ENCODE measurements at places on chromosomes 1 and 21.

DNA sequence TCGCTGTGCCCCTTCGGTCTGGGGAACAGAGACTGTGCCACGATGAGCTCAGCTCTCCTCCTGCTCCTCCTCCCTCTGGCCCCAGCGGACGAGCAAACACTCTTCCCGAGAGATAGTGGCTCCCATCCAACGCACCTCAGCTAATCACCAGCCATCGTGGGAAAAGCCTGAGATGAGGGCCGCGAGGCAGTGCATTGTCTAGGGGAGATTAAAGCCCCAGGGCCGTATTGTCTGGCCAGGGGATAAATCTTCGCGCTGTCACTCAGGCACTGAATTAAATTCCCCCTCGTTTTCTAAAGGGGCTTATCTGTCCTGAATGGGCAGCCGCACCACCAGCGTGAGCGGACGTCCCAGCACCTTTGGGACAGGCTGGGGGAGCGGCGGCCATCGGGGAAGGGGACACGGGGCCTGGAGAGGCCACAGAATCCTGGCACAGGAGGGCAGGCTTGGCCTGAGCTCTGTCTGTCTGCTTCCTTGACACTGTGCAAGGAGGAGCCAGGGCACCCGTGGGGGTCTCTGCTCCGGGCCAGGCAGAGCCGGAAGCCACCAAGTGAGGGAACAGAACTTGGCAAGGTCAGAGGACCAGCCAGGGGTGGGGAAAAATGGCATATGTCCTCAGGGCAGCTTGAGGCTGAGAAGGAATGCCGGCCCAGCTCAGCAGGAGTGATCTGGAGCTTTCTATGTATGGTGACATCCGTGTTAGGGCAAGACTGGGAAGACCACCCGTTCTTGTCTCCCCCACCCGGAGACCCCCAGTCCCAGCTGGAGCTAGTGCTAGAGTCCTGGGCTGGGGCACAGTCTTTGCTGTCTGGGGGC lies 32.3 kb downstream of the PRDM16 start:
- no peak for DNase-seq

- no peak for DNase-seq
These were observed 1.7 kb upstream of the MAN1A2 start for GRCh38 chr1:117365350-117366176.

GRCh38 chr1:5271264-5271663 lies 616.9 kb downstream of the AJAP1 start:
- DNase-seq: no peak

- DNase-seq: no peak
These were observed 214.1 kb downstream of the USH2A start for GRCh38 chr1:216209125-216209524.

- no peak for DNase-seq
These were observed 243.1 kb downstream of the FOXD2 start for GRCh38 chr1:47680815-47681475.

GRCh38 chr21:44571296-44571695 lies 2.2 kb upstream of the KRTAP10-4 start:
- DNase-seq: no peak

DNA sequence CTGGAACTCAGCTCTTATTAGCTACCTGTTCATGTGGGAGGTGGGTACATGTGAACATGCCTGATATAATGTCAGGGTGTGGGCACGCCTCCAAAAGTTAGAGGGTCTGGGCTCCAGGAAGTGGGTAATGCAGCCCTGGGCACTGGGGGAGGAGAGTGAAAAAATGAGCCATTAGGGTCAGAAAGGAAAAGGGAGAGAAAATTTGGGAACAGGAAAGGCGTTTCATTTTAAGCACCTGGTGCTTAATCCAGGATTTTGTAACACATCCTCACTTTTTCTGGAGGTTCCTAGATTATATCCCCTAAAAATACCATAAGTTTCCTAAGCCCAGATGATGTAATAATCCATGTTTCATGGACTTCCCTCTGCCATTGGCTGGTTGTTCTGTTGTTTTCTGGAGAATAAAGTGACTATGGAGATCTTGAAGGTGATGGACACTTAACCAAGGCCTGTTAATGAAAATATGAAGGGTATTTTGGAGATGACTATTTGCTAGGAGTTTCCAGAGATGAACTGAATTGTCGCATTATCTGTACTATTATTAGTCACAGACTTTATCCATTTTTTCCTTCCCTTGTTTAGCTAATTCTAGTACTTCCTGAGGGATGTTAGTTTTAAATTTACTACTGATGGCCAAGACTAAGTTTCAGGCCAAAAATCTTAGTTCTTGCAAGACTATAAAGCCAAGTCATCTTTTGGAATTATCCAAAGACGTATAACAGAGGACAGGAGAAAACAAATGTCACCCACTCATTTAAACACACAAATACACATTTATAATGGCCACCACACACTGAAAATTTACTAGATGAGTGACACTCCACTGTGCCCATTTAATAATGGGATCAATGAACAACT lies 24.4 kb upstream of the TARBP1 start:
- no peak for DNase-seq

DNA sequence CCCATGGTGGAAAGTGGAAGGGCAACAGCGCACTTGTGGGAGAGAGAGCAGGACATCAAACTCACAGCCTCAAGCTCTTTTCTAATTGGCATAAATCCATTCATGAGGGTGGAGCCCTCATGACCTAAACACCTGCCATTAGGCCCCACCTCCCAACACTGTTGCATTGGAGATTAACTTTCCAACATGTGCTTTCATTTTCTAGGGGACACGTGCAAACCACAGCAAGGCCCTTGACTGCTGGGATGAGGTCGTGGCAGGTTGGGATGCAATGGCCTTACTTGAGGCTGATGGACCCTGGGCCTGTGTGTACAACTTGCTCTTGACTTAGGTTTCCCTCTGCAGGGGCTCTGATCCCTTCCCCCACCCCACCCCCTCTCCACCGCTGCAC lies 35.9 kb upstream of the NEK2 start:
- DNase-seq: no peak

DNA sequence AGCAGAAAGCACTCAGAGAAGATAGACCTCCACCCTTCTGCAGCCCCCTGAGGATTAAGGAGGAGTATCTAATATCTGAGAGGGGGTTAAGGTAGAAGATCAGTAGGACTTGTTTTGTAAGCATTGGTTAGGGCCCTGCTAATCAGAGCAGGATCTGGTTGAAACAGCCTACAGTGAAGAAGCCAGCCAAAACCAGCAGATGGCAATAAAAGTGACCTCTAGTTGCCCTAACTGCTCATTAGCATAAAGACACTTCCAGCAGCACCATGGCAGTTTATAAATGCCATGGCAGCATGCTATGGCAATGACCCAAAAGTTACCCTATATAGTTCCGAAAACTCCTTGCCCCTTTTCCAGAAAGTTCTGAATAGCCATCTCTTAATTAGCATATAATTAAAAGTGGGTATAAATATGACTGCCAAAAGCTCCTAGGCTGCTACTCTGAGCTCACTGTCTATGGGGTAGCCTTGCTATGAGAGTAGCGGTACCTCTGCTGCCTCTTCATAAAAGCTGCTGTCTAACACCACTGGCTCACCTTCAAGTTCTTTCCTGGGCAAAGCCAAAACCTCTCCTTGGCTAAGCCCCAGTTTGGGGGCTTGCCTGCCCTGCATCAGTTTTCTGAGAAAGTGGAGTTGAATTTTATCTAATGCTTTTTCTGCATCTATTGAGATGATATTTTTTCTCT lies 254.2 kb downstream of the PAPPA2 start:
- no peak for DNase-seq

DNA sequence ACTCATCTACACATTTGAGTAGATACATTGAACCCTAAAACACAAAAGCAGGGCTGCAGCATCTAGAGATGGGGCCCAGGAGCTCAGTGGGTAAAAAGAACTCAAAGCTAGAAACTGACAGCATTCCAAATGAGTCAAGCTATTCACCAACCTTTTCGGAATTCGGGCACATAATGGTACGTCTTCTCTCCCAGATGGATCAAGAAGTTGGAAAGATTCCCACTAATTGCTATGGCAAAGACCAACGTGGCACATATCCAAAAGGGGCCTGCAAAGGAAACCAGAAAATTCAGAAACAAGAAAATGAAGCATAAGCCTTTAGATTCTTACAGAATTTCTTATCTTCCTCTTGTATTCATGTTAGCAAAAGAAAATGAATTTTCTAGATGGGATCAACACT lies 18.4 kb downstream of the YIPF1 start:
- DNase-seq: no peak

GRCh38 chr1:110675060-110675791 lies 486 bp upstream of the KCNA3 start:
- no peak for DNase-seq

- no peak for DNase-seq
These were observed 88.0 kb downstream of the APP start for GRCh38 chr21:26082549-26082948.

GRCh38 chr1:220983877-220984635 lies 104.8 kb downstream of the HLX start:
- DNase-seq: no peak

DNA sequence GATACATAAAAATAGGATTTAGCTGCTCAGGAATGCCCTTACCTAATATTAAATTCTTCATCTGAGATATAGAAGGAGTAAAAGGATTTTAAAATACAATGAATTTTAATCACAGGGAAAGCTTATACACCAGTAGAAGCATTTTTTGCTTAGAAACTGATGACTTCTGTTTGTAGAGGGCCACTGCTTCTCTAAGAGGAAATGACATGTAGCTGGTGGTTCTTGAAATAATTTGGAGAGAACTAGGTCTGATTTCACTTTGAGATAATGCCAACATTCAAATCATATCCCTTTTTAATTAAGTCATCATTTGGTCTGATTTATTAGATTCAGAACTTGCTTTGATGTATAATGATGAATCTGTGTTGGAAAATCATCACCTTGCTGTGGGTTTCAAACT lies 166.6 kb upstream of the SGIP1 start:
- DNase-seq: no peak

DNA sequence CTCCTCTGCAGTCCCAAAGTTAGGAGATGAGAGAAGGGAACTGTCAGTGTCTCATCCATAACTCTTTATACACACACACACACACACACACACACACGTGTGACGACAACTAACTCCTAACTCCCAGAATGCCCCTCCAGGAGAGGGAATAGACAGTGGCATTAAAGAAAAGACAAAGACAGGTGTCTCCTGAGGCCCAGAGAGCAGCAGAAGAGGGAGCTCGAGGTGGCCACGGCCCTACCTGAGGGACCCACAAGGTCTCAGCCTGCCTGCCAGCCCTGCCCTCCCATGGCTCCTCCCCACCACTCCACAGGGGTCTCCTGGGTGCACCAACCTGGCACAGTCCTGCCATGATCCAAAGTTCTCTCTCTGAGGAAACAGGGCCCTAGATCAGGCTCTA lies 1.6 kb upstream of the PHLDA3 start:
- DNase-seq: no peak

GRCh38 chr21:33042812-33043211 lies 17.1 kb downstream of the OLIG2 start:
- DNase-seq: peak; percentile 52

DNA sequence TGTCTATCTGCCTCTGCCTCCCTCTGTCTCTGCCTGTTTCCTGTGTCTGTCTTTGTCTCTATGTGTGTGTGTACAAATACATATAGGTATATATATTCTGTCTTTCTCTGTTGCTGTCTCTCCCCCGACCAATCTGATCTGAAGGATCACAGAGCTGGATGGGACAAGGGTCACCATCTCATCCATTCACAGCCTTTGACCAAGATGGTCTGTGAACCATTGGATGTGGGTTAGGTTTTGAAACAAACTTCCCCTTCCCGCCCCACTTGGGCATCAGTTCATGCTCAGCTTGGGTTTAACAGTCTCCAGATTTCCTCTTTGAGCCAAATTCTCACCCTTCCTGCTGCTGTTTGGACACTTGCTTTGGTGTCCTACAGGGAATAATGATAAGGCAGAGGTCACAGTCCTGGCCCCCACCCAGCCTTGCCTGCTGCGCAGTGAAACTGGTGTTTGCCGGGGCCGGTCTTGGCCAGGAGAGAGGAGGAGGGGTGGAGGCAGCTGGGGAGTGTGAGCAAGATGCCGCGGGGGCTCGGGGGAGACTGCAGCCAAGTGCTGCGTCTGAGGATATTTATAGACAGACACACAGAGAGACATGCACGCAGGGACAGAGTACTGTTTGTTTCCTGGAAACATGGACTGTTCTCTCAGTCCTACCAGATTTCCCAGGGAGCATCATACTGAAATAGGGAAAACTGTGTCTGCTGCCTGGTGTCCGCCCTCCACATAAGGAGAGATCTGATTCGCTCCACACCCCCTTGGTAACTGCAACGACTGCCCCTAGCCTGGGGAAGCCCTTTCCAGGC lies 27.0 kb upstream of the BTG2 start:
- DNase-seq: no peak

DNA sequence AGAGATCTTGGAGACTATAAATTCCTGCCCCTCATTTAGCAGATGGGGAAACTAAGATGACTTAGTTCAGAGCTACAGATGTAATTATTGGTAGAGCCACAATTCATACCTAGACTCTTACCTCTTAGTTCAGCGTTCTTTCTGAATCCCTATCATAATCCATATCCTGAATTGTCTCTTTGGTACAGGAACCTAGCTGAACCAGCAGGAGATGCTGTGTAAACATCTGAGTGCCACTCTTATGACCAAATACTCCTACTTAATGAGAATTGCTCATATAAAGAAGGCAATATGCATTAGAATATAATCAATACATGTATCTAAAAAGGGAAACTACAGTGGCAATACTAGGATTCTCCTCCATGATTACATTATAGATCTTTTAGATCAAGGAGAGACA lies 459.0 kb downstream of the SIPA1L2 start:
- DNase-seq: no peak

- no peak for DNase-seq
These were observed 76.0 kb downstream of the GFI1 start for GRCh38 chr1:92410706-92411105.

DNA sequence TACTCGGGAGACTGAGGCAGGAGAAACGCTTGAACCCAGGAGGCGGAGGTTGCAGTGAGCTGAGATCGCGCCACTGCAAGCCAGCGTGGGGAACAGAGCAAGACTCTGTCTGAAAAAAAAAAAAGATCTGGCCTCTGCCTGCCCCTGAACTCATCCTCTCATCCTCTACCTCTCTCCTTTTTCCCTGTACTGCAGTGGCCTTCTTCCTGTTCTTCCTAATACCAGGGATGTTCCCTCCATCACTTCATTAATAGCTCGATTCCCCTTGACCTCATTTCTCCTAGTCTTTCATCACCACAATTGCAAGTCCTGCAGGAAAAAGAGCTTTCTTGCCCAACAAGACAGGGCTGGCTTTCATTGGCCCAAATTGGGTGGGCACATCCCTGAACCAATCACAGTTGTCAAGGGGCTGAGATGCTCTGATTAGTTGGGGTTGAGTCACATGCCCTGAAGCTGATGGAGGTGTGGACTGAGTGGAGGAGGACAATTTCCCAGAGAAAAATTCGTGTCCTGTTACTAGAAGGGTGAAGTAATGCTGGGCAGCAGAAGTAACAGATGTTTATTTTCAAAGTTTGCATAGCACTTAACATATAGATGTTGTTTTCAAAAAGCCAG lies 86.8 kb upstream of the PUM1 start:
- DNase-seq: no peak

- DNase-seq: no peak
These were observed 187.4 kb downstream of the HMCN1 start for GRCh38 chr1:185921636-185922035.

DNA sequence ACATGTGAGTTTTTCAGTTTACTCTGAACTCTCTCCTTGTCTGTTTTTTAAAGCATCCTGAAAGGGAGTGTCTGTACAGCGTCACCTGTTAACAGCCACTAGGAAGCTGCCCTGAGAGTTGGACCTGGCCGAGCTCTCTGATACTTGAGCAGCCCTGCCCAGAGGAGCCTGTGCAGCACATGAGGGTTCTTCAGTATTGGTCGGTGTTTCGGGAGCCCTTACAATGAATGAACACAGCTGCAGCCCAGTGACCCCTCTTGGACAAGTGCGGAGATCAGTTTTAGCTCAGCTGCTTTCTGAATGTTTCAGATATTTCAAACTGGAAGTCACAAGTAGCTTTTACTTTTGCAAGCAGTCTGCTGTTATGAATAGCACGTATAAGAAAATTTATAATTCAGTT lies 39.2 kb downstream of the ADARB1 start:
- DNase-seq: no peak

Measured in glomerular endothelial cell (primary cell).